ENCODE measurements at places on chromosomes 7 and 10. TPM values are rescaled to one million over a fixed set of nuclear protein-coding genes. Genes with fewer than 3 reads are reported as not detected.

DNA sequence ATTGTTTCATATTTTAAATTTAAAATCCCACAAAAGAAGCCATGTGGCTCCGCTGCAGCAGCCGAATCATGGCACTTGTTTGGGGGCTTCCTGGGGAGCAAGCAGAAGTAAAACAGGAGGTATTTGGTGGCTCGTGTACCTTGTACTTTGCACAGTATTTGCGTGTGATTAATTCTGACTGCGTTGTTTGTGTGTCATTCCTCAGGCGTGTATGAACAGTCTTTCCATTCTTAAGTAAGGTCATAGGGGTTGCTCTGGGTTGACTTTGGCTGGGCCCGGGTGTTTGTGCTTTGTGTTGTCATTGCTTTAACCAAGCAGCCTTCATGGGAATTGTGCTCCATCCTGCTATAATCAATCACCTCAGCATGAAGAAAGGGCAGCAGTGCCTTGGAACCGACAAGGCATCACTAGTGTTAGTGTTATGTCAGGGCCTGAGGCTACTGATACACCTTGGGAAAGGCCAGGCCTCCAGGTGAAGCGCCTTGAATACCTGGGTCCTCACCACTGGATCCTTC lies 182.4 kb downstream of the ARHGAP21 start:
- DNase-seq: no peak

- no peak for DNase-seq
These were observed 53.5 kb downstream of the AOAH start for GRCh38 chr7:36670585-36671431.

DNA sequence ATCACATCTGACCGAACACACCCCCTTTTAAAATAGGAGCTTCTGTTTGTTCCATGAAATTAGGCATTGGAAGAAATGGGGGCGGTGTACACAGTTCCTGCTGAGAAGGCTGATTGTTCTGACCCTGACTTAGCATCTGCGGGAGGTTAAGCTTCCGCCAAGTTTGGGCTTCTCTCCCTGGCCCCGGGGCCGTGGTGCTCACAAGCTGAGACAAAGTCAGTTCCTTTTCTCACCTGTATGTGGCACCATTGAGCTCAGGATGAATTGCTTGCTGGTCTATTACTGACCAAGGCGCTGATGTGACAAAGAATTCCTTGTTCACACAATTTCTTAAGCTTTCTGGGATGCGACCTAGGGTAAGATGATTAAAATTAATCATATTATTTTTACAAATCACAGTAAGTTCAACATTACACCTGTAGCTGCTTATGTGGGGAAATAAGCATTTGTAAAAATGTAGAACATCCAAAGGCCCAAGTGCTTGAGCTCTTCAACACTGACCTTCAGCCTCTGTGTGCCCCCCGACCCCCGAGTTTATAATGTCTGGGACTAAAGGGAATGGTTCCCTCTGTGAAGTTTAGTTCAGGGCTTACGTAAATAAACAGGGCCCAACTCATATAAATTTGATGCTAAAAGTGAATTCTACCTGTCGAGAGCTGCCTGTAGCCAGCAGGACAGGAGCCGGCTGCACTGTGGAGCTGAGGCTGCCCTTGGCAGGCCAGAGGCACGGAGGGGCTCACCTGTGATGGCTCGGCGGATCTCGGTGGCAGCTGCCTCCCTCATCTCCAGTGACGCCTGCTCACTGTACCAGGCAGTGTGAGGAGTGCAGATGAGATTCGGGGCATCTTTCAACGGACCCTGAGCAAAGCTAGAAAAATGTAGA lies 50.8 kb downstream of the ZRANB1 start:
- DNase-seq: no peak

DNA sequence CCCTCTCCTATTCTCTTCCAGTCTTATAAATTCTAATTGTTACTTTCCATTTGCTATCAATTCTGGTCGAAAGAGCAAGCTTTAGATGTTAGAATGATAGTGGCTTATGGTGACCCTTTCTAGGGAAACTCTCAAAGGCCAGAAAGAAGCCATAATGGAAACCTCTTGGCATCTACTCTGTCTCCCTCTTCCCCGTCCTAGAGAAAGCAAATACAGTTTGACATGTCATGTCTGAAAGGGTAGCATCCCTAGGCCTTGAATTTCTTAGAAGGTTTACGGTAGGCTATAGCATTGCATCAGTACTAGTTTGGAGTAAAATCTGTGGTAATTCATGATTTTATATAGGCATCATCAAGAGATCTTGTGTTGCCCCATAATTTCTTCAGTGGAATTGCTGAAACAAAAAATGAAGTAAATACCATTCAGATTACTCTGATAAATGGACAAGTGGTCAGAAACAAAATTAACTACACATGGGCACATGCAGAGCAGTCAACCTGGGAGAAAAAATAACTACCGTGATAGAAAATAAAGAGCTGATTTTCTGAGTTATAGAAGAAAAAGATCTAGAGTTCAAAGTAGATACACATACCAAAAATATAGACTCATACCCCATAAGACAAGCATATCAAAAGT lies 4.4 kb downstream of the PRKAR2B start:
- no peak for DNase-seq

DNA sequence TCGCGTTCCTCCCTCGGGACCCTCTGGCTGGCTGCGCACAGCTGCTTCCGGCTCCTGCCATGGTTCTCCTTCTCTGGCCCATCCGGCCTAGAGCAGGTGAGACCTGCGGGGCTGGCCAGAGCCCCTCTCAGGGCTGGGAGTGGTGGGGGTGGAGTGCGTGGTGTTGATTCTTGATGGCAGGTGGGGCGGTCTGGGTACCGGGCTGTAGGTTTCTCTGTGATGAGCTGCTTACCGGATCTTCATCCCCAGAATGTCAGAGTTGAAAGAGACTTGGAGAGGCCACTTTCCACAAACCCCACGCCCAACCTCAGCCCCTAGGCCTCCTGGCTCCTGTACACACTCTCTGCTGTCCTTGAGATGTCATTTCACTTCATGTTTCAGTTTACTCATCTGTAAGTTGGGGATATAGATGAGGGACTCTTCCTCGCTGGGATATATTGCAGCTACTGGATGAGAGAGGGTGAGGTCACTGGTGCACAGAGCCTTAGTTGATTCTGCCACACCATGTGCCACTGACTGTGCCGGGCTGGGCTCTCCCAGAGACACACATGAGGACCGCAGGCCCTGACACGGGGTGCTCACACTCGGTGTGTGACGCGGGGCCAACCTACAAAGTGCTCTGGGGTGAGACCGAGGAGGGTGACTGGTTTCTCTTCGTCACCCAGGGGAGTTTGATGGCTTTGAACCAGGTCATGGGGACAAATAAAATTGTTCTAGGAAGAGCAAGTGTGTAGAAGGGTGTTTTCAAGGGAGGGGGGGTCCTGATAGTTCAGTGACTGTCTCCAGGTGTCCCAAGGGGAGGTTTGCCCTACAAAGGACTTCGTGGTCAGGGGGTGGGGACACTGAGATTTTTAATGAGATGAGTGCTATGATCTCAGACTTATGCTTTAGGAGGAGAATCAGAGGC lies 29.5 kb downstream of the ZNF775 start:
- DNase-seq: no peak

The TMEM184A gene
- total RNA-seq: 9.7 TPM

- no peak for DNase-seq
These were observed 552 bp downstream of the MKX start for GRCh38 chr10:27744802-27745731.

- no peak for DNase-seq
These were observed 9.9 kb downstream of the TASOR2 start for GRCh38 chr10:5694573-5694972.

The PPP1R9A gene
- total RNA-seq: 28.6 TPM
